ENCODE measurements at places on chromosomes 1 and 21.

DNA sequence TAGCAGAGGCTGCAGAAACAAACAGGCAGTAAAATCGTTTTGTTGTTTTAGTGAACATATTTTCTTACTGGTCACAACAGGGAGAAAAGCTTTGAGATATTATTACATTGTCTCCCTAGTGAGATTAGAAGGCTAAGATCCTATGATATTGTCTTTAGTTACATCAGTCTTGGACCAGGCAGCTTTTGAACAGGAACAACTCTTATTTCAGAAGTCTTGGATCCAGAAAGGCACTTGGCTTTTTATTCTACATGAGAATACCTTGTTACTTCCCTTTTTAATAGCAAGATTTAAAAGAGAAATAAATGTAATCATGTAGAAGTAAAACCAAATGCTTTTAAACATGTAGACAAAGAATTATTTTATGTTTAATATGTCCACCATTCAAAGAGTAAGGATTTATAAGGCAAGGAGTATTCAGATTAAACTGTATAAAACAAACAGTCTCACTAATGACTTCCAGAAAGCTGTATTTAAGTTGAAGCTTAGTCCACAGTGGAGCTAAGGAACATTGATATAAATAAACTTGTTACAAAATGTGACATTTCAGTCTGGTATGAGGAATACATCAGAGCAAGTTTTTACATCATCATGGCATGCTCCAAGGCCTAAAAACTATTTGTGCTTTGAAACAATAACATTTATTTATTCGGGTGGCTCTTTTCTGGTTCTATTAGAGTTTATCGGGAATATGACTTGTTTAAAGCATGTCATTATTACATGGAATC lies 72.2 kb downstream of the PHTF1 start:
- DNase-seq = no peak

- no peak for DNase-seq
These were observed 1.4 kb upstream of the EVI5 start for GRCh38 chr1:92786111-92786901.

DNA sequence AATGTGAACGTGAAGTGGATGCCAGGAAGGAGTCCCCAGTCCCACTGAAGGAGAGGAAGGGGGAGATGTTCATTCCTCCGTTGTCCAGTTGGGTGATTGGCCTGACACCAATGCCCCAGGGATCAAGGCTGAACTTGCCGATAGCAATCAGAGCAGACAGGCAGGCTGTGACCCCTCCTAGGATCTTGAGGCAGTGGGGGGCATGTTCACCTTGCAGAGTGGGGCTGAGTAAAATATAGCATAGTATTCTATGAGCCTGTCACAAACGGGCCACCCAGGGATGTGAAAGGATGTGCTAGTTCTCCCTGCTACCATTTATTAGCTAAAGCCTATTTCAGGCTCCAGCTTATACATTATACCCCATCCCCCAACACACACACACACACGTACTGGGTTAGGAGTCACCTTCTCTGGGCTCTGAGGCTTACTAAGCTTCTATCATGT lies 80.7 kb upstream of the CD34 start:
- DNase-seq = peak; percentile 31

GRCh38 chr1:201503397-201504176 lies 3.3 kb downstream of the CSRP1 start:
- no peak for DNase-seq

GRCh38 chr1:215518594-215518993 lies 48.5 kb upstream of the KCTD3 start:
- DNase-seq = no peak

GRCh38 chr1:98975113-98975512 lies 29.5 kb downstream of the PLPPR5 start:
- DNase-seq = no peak

DNA sequence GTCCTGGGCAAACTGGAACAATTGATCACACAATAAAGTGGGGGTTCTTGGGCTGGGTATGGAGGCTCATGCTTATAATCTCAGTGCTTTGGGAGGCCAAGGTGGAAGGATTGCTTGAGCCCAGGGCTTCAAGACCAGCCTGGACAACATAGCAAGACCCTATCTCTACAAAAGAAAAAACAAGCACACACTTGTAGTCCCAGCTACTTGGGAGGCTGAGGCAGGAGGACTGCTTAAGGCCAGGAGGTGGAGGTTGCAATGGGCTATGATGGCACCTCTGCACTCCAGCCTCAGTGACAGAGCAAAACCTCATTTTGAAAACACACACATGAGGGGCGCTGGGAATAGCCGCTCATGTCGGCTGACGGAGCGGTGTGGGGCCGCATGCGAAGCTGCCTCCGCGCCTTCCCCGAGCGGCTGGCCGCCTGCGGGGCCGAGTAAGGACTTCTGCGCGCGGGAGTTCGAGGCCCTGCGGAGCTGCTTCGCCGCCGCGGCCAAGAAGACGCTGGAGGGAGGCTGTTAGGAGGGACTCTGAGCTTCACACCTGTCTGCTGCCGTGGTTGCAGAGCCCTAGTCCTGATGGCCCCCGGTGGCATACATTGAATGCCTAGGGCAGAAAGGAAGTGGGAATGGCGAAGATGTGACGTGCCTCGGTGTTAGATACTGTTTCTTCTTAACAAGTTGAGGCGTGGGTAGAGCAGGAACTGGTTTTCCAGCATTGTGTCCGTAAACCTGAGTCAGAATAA lies 59.5 kb downstream of the ACBD3 start:
- DNase-seq = no peak
